ENCODE measurements at places on chromosomes 3 and 15. TPM values are rescaled to one million over a fixed set of nuclear protein-coding genes. Genes with fewer than 3 reads are reported as not detected.

GRCh38 chr3:125310623-125311081 is 64.5 kb downstream of the ZNF148 start:
- H3K4me1 ChIP-seq, result peaks cover 23% of the 10 kb centered on the region
- peak; percentile 5 for DNase-seq
- H3K36me3 ChIP-seq, result peaks cover 39% of the 10 kb centered on the region
- no peaks in the 10 kb centered on the region for H3K27me3 ChIP-seq
- H3K27ac ChIP-seq, result peak overlapping the region; percentile 59

DNA sequence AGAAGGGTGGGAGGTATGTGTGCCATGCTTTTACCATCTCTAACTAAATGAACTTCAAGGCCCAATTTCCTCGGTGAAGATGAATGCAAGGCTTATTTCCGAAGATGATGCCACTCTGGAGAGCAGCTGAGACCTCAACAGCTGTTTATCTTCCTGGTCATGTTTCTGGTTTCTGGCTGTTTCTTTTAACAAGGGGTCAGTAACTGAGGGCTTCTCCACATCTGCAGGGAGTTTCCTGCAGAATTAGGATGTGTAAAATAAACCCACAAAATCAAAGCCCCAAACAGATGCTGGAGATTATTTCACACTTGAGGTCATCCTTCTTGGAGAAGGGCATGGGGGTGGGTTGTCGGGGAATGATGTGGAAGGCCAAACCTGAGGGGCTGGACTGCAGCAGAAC is 220.3 kb downstream of the THSD4 start:
- no peak overlapping the region for H3K4me3 ChIP-seq
- no peaks in the 10 kb centered on the region for H3K4me1 ChIP-seq
- DNase-seq, result no peak
- H3K36me3 ChIP-seq, result no peaks in the 10 kb centered on the region

DNA sequence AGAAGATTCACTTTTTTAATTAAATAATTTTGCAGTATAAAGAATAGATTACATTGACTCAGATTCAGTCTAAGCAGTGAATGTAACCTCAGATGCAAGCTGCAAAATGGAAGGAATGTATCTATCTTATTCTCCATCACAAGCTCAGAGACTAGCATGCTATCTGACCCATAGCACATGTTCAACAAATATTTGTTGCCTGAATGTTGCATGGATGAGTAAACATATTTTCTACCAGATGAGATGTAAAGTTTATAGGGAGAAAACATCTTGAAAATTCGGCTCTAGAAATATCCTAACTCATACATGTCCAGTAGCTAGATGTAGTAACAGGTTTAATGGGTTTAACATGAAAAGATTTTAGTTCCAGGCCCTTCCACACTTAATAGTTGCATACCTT is 234.2 kb downstream of the MECOM start:
- DNase-seq, result no peak
- no peak overlapping the region for H3K4me3 ChIP-seq
- no peaks in the 10 kb centered on the region for H3K4me1 ChIP-seq
- H3K36me3 ChIP-seq, result no peaks in the 10 kb centered on the region
- H3K27ac ChIP-seq, result no peak overlapping the region

DNA sequence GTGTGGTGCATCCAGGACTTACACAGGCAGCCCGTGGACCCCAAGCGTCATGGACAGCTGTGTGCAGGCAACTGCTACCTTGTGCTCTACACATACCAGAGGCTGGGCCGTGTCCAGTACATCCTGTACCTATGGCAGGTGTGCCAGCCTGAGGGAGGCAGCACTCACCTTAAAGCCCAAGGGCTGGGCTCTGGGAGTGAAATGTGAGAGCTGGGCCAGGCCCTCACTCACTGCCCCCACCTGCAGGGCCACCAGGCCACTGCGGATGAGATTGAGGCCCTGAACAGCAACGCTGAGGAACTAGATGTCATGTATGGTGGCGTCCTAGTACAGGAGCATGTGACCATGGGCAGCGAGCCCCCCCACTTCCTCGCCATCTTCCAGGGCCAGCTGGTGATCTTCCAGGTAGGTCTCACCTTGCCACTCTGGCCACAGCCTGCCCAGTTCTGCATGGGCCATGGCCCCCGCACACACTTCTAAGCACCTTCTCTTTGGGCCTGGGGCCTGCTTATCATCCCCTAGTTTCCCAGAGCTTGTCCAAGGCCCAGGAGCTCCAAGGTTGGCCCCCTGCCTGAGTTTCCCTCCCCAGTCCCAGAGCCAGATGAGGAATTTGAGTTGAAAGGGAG is 11.0 kb downstream of the VILL start:
- H3K4me3 ChIP-seq, result no peak overlapping the region
- no peak for DNase-seq
- no peak overlapping the region for H3K27ac ChIP-seq
- peaks cover 34% of the 10 kb centered on the region for H3K4me1 ChIP-seq
- H3K27me3 ChIP-seq, result no peaks in the 10 kb centered on the region

DNA sequence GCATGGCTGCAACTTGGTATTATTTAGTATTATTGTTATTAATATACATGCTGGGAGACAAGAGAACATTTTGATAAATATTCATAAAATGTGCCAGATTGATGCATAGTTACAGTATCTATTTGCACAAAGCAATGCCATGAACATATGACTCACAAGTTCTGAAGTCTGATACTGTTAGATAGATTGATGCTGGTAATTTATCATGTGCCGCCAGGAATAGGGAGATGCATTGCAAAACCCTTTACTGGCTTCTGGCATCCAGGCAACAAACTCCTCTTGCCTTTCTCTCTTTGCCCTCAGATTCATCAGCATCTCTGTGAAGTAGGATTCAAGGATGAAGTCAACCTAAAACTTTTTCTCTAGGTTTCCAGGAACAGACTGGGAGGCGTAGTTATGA is 41.0 kb upstream of the SLC25A26 start:
- H3K36me3 ChIP-seq, result no peaks in the 10 kb centered on the region
- H3K4me1 ChIP-seq, result no peaks in the 10 kb centered on the region
- H3K27me3 ChIP-seq, result peaks cover 9% of the 10 kb centered on the region
- H3K4me3 ChIP-seq, result no peak overlapping the region
- H3K27ac ChIP-seq, result no peak overlapping the region

DNA sequence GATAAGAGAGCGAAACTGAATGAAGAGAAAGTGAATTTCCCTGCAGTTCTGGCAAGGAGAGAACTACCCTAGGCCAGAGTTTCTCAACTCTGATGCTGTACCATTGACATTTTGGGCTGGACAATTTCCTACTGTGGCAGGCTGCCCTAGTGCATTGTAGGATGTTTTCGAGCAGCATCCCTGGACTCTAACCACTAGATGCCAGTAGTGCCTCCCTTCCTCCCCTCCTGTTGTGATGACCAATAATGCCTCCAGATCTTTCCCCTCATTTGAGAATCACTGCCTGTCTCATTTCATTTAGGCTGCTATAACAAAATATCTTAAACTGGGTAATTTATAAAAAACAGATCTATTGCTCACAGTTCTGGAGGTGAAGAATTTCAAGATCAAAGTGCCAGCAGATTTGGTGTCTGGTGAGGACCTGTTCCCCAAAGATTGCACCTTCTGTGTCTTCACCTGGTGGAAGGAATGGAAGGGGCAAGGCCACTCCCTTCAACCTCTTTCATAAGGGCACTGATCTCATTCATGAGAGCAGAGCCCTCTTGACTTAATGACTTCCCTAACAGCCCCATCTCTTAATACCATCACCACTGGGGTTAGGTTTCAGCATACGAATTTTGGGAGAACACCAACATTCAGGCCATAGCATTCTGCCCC is 188.9 kb upstream of the MEIS2 start:
- no peak for DNase-seq
- H3K36me3 ChIP-seq, result no peaks in the 10 kb centered on the region
- no peaks in the 10 kb centered on the region for H3K4me1 ChIP-seq
- no peaks in the 10 kb centered on the region for H3K27me3 ChIP-seq
- H3K4me3 ChIP-seq, result no peak overlapping the region

DNA sequence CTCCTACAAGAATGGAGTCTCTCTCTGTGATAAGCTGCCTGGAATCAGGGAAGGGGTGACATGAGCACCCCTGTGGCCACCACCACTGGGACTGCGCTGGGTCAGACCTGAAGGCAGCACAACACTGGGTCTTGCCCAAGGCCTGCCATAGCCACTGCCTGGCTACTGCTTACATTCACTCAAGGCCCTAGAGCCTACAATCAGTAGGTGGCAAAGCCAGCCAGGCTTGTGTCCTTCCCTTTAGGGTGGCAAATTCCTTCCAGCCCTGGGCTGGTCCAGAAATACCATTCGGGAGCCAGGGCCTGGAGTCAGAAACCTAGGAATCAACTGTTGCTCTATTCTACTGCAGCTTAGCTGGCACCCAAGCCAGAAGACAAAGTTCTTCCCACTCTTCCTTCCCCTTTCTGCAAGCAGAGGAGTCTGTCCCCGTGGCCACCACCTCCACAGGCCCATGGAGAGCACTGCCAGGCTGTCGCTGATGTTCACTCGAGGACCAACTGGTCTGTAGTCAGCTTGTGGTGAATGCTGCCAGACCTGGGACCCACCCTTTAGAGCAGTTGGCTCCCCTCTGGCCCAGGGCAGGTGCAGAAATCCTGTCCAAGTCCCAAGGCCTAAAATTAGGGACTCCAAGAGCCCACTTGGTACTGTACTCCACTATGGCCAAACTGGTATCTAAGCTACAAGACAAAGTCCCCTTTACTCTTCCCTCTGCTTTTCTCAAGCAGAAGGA is 307.4 kb downstream of the THSD4 start:
- H3K36me3 ChIP-seq, result no peaks in the 10 kb centered on the region
- H3K27ac ChIP-seq, result no peak overlapping the region
- no peaks in the 10 kb centered on the region for H3K4me1 ChIP-seq
- H3K4me3 ChIP-seq, result no peak overlapping the region

- H3K4me1 ChIP-seq, result no peaks in the 10 kb centered on the region
- H3K36me3 ChIP-seq, result no peaks in the 10 kb centered on the region
- H3K27me3 ChIP-seq, result no peaks in the 10 kb centered on the region
- no peak for DNase-seq
Observed at GRCh38 chr3:188824566-188824965, 347.2 kb upstream of the TPRG1 start.

DNA sequence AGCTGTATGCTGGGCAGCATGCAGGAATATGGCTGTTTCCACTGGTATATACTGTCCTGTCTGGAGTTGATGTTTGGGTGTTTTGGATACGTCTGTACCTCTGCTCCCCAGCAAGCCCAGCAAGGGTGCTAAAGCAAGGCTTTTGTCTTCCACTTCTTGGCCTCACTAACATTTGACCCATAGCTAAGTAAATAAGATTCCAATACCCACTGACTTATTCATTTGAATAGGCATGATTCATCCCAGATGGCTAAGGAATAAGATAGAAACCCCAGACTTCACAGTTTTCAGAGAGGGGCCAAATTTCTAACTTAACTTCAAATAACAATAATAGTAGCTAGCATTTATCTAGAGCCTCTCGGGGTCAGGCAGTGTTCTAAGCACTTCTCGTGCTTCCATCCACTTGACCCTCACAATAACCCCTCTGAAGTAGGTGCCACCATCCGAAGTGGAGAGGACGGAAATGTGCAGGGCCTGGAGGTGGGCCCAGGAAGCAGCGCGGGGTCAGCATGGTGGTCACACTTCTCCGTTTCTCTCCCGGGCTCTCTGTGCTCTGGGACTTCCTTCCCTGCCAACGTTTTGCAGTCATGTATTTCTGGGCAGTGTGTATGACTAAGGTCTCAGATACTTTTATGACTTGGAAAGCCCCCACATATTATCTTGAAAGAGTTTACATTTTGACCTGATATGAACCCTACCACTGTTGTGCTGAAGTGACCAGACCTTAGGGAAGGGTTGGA is 39.3 kb downstream of the LRRK1 start:
- no peaks in the 10 kb centered on the region for H3K36me3 ChIP-seq
- no peak overlapping the region for H3K27ac ChIP-seq
- no peak overlapping the region for H3K4me3 ChIP-seq

GRCh38 chr3:195129644-195130492 is 141.1 kb downstream of the XXYLT1 start:
- peak overlapping the region; percentile 88 for H3K27ac ChIP-seq
- peak; percentile 47 for DNase-seq
- H3K36me3 ChIP-seq, result no peaks in the 10 kb centered on the region
- H3K4me3 ChIP-seq, result peak overlapping the region; percentile 7
- H3K4me1 ChIP-seq, result peaks cover 54% of the 10 kb centered on the region

DNA sequence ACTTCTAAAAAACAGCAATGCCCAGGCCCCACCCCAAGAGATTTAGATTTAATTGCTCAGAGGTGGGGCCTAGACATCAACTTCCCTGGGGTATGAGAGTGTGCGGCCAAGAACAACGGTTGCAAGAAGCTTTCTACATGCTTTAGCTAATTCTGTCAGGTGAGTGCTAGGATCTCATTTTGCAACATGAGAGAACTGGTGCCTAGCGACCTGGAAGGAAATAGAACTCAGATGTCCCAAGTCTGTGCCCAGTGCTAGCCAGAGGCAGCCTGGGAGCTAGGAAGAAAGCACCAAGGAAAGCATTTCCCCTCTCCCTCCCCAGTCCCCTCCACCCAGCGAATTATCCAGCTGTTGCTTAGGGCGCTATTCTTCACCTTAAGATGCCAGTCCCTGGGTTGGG is 22.9 kb upstream of the HRH1 start:
- no peaks in the 10 kb centered on the region for H3K36me3 ChIP-seq
- no peaks in the 10 kb centered on the region for H3K27me3 ChIP-seq
- no peak overlapping the region for H3K4me3 ChIP-seq
- no peak for DNase-seq
- no peaks in the 10 kb centered on the region for H3K4me1 ChIP-seq

DNA sequence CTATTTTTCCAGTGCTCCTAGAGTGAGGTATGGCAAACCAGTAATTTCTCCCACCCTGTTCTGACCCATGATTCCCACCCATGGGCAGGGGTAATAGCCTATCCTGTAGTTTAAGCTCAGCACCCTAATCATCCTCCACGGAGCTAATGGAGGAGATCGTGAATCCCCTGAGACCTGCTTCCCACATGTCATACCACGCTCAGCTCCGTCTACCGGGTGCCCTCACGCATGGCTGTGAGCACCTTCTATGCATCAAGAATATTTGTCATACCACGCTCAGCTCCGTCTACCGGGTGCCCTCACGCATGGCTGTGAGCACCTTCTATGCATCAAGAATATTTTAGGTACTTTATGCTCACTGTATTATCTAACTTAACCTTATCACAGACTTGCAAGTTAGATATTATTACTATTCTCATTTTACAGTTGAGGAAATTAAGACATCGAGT is 104.7 kb upstream of the PFN2 start:
- no peak for DNase-seq
- H3K4me1 ChIP-seq, result no peaks in the 10 kb centered on the region
- no peaks in the 10 kb centered on the region for H3K36me3 ChIP-seq
- no peak overlapping the region for H3K4me3 ChIP-seq
- peaks cover 17% of the 10 kb centered on the region for H3K27me3 ChIP-seq

The UCN2 gene
- polyA plus RNA-seq, result not detected

The PRSS50 gene
- not detected for polyA plus RNA-seq

The SOX14 gene
- polyA plus RNA-seq, result not detected

The LRRC34 gene
- 0.49 TPM for polyA plus RNA-seq

The SLCO2A1 gene
- polyA plus RNA-seq, result not detected

The AGBL1 gene
- not detected for polyA plus RNA-seq

The DYNC1LI1 gene
- 35.6 TPM for polyA plus RNA-seq

The COL8A1 gene
- not detected for polyA plus RNA-seq

The MAP1A gene
- 0.03 TPM for polyA plus RNA-seq

The CCK gene
- not detected for polyA plus RNA-seq

Measured in naive B cell (primary cell).